Natural killer cell treated with Interleukin-12 subunit alpha and Interleukin-12 subunit beta and Interleukin-15 and Interleukin-18, amount 100 ng/mL, for 72 hours (primary cell): ENCODE measurements at places on chromosomes 6 and 20.

DNA sequence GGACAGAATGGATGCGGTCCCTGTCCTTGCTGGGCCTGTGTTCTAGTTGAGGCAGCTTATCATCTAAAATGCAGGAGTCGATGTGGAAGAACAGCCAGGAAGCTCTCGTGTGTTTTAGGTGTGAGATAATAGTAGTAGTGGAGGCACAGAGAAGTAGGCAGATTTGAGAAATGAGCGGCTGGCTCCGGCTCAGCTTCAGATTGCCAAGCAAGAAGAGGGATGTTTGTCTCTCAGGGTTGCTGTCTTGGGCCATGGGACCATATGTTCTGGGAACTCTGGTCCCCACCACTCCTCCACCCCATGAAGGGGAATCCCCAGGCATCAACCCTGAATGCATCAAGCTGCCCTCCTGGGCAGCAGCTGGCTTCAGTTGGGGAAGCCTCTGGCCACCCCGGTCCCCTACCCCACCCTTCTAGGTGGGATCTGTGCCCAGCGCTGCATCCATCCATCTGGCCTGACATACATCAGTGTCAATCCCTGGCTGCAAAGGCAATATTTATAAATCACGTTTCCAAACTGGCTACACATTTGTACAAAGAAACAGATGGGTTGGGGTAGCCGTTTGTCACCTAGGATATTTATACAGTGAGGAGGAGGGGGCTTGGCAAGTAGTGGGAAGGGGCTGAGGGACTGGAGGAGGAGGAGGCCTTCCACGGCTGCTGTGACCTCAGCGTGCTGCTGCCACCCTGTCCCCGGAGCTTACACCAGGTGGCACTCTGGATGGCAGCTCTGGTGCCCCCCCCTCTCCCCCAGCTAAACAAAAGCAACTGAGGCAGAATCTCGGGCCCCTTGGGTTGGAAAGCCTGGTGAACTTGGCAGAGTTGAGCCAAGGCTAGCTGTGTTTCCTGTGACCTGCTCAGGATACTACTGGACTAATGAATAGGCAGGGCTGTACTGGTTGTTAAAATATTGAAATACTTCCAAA, 64.4 kb downstream of the CD40 start:
- no peaks in the 10 kb centered on the region for H3K36me3 ChIP-seq
- H3K4me1 ChIP-seq = peaks cover 7% of the 10 kb centered on the region
- DNase-seq = no peak
- H3K4me3 ChIP-seq = no peak overlapping the region
- no peak overlapping the region for H3K27ac ChIP-seq

GRCh38 chr6:129276986-129277385, 394.0 kb downstream of the LAMA2 start:
- peaks cover 23% of the 10 kb centered on the region for H3K4me1 ChIP-seq
- no peaks in the 10 kb centered on the region for H3K27me3 ChIP-seq
- DNase-seq = no peak
- no peak overlapping the region for H3K4me3 ChIP-seq
- H3K27ac ChIP-seq = no peak overlapping the region
- H3K36me3 ChIP-seq = no peaks in the 10 kb centered on the region

DNA sequence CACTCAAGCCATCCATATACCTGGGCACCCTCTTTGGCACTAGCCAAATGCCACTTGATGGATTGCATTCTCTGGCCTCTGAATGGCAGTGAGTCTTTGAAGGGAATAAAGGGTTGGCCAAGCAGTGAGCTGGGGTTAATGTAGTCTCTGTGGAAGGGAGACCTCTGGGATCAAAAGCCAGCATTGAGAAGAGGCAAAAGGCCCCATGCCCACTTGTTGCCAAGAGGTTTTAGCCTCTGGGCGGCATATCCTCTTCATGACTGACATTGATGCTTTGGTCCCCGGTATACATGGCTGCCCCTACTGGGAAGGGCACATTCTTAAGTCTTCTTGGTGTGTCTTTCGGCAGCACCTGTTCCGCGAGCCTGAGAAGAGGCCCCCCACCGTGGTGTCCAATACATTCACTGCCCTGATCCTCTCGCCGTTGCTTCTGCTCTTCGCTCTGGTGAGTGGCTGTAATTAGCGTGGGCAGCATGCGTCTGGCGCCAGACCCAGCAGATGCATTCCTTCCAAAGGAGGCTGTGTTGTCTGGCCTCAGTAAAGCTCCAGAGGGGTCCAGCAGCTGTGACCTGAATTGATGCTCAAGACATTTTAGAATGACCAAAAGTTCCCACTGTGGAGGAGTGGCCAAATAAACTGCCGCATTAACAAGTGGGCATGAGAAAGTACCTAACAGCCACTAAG, 29.5 kb downstream of the GHRH start:
- H3K36me3 ChIP-seq = peaks cover 57% of the 10 kb centered on the region
- DNase-seq = no peak
- no peak overlapping the region for H3K4me3 ChIP-seq
- peak overlapping the region; percentile 61 for H3K27ac ChIP-seq
- no peaks in the 10 kb centered on the region for H3K4me1 ChIP-seq
- no peaks in the 10 kb centered on the region for H3K27me3 ChIP-seq

- no peak for DNase-seq
- H3K36me3 ChIP-seq = no peaks in the 10 kb centered on the region
- H3K4me3 ChIP-seq = no peak overlapping the region
- H3K27me3 ChIP-seq = peaks cover 5% of the 10 kb centered on the region
- no peak overlapping the region for H3K27ac ChIP-seq
- no peaks in the 10 kb centered on the region for H3K4me1 ChIP-seq
Measured at GRCh38 chr20:24589381-24589780, 120.0 kb downstream of the SYNDIG1 start.

- peaks cover 18% of the 10 kb centered on the region for H3K27me3 ChIP-seq
- H3K36me3 ChIP-seq = no peaks in the 10 kb centered on the region
- H3K4me1 ChIP-seq = no peaks in the 10 kb centered on the region
- H3K27ac ChIP-seq = no peak overlapping the region
- no peak for DNase-seq
Measured at GRCh38 chr6:163992701-163993100, 578.2 kb downstream of the QKI start.

DNA sequence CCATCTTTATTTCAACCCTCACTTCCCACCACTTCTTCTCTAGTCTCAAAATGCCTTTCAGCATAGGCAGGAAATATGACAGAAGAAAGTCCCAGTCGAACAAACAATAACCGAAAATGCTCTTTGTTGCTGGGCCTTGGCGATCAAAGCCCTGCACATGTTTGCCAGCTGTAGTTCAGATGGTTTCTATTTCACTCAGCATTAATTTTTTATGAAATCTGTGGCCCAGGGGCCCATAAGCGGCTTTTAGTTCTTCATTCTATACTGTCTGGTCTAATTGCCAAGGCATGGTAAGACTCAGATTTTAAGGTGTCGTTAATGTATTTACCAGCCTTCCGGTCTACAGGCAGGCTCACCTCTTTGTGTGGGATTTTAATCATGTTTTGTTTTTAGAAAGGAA, 10.9 kb upstream of the F13A1 start:
- no peak overlapping the region for H3K27ac ChIP-seq
- no peak for DNase-seq
- no peak overlapping the region for H3K4me3 ChIP-seq
- peaks cover 16% of the 10 kb centered on the region for H3K27me3 ChIP-seq
- H3K4me1 ChIP-seq = no peaks in the 10 kb centered on the region

DNA sequence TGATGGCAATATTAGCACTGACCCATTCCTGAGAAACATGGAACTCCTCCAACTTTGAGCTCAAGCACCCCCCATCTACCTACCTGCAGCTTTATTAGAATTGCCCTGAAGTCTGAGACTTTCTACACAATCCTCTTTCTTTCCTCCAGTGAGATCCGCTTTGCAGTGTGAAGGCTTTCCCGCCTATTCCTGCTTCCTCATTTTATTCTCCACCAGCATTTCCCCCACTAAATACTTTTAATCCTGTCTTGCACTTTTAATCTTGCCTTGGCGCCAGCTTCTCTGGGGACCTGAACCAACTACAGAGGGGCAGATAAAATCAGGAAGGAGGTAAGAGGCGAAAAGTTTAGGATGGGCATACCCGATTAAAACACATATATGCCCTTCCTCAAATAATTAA, 178.1 kb upstream of the PRDM1 start:
- no peak for DNase-seq
- no peaks in the 10 kb centered on the region for H3K4me1 ChIP-seq
- no peaks in the 10 kb centered on the region for H3K36me3 ChIP-seq
- H3K27me3 ChIP-seq = peaks cover 15% of the 10 kb centered on the region

GRCh38 chr6:21222656-21223055, 370.9 kb upstream of the SOX4 start:
- no peaks in the 10 kb centered on the region for H3K4me1 ChIP-seq
- H3K27ac ChIP-seq = no peak overlapping the region
- no peak overlapping the region for H3K4me3 ChIP-seq
